ENCODE measurements at places on chromosomes 2 and 18.

GRCh38 chr2:85605406-85606115, 3.1 kb upstream of the TMEM150A start:
- no peak for DNase-seq

DNA sequence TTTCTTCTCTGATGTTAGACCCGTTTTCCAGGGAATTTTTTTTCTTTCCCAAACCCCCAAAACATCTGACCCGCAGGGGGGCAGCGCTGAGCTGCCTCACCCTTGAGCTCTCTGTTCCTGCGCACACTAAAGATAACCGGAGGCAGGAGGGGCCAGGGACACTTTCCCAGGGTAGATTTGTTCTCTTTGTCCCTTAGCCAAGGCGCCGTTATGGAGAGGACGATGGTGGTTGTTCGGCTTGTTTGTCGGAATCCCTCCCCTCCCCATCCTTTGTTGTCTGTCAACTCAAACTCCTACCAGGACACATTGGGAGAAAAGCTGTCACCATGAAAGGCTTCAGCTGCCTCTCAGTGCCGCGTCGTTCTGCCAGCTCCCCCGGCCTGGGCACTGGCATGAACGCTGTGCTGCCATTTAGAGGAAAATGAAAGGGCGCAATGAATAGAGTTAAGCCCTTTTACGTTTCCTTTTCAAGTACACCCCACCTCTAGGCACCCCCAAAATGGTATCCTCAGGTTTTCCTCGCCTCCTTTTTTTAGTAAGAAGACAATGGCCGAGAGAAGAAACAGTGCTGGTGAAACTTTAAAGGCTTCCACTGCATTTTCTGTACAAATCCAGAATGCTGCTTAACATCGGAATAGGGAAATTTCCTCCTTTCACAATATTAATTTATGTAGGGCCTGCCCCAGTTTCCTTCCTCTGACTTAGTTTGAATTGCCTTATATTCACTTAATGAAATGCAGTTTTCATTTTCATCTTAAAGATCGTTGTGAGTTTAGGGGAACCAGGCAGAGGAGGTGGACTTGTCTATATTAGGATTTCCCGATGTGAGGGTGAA, 62.1 kb downstream of the RND3 start:
- DNase-seq, result no peak

DNA sequence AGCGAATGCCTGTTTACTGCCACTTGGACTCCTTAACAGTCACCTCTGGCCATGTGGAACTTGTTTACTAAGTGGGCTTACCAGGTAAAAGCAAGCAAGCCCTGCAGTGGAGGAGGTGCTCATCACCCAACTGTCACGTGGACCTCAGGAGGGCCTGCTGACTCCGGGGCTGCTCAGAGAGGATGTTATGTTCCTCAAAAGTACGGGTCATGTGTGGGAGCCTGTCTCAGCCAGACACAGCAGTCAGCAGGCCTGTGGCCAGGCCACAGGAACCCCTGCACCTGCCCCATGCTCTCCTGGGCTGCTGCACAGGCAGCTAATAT, 36.2 kb downstream of the AMER3 start:
- DNase-seq, result no peak

DNA sequence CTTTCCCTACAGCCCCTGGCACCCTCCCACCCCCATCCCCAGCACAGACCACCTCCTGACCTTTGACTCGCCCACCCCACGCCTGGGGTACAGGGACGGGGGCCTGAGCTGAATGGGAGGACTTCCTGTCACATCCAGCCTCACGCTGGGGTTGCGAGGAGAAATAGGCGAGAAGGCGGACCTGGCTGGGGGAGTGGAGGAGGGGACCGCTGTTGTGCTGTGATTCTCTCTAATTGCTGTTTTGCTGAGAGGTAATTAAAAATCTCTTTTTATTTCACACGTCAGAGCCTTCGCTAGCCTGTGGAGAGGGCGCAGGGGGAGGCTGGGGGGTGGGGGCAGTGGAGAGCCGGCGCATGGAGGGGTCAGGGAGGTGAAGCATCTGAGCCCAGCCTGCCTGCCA, 9.7 kb upstream of the ECEL1 start:
- DNase-seq, result no peak

GRCh38 chr18:41391616-41392595, 563.1 kb upstream of the PIK3C3 start:
- DNase-seq, result no peak

DNA sequence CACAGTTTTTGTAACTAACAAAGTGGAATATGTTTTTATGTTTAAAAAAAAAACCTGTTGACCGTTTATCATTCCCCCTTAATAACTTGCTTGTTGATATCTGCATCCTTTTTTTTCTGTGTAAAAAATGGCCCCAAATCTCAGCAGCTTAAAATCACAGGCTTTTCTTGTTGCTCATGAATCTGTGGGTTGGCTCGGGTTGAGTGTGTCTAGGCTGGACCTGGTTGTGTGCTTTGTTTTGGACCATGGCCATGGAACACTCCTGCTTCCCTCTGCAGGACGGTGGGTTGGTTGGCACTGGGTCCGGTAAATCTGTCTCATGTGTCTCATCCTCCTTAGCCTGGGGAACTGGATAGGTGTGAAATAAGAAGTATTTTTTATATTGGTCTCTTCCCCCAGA, 139.0 kb upstream of the LINC00305 start:
- DNase-seq, result no peak

- DNase-seq, result no peak
These were observed 43.6 kb downstream of the KCNG3 start for GRCh38 chr2:42450136-42450535.

DNA sequence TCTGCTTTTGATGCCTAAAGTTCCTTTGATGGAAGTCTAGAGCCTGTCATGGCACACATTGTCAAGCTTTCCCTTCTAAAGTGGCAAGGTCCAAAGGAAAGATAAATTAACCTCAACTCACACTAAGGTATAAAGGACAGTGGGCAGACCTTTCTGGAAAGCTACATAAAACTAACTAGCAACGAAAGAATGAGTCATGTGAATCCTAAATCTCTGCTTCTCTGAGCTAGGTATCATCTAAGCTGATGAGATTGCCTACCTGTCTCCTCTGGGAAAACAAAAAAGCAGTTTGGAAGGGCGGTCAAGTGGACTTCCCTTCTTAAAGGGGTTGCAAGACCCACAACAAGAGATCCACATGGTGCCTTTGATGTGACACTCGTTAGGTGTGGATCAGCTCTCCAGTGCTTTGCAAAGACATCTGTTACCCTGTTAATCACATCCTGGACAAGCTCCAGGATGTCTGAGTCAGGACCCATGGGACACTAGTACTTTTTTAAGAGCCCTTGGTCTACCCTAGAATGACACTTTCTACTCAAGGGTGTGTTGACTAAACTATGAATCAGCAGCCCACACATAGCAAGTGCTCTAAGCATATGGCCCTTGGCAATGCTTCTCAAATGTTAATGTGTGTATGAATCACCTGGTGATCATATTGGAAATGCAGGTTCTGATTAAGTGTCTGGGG, 173.5 kb downstream of the ALK start:
- DNase-seq, result no peak

DNA sequence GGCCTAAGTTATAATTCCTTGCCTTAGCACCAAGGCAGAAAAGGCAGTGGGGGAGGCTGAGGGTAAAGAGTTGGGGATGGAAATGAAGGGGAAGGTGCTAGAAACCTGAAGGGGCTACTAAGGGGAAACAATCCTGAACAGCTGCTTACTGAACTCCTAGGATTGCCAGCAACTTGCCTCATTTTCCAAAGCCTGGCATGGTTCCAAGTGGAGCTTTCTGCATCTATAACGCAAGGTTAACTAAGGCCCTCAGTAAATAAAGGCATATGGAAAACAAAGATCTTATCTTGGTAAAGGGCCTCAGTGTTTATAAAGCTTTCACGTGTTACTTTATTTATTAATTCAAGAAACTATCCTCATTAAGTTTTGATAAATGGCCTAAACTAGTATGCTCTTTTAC, 10.9 kb downstream of the MEP1B start:
- no peak for DNase-seq

- no peak for DNase-seq
These were observed 23.8 kb downstream of the GRHL1 start for GRCh38 chr2:9975328-9975727.

Data from stimulated activated CD8-positive, alpha-beta memory T cell treated with anti-CD3 and anti-CD28 coated beads, Interleukin-2, amount 100 ng/mL, for 1 hour (primary cell).